T-helper 9 cell (primary cell): ENCODE measurements at places on chromosomes 13 and 19.

DNA sequence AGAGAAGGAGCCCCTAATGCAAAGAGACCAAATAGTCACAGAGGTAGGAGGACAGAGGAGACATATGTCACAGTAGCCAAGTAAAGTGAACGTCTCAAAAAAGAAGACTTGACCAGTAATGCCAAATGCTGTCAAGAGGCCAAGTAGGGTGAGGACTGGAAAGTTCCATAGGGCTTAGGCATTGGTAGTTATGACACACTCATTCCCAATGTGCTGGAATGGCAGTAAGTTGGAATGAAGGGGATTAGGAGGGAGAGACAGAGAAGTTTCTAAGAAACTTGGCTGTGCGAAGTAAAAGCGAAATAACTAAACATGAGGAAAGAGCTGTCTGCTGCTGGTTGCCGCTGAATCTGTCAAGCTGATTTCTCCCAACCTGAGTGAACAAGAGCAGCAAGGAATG, 14.9 kb upstream of the FRY start:
- DNase-seq = no peak

GRCh38 chr19:30303131-30303654, 69.0 kb upstream of the ZNF536 start:
- DNase-seq = no peak

DNA sequence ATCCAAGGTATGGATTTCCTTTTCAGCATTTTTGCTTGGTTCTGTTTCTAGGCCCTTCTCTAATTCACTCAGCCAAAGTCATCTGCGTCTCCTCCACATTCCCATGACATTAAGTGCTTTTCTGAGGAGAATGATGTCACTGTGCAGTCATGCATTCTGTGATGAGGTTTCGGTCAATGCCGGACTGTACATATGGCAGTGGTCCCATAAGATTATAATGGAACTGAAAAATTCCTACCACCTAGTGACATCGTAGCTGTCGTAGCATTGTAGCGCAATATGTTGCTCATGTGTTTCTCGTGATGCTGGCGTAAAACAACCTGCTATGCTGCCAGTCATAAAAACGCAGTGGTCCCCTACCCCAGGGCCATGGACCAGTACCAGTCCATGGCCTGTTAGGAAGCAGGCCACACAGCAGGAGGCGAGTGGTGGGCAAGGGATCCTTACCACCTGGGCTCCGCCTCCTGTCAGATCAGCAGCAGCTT, 63.4 kb upstream of the TNFRSF19 start:
- no peak for DNase-seq

DNA sequence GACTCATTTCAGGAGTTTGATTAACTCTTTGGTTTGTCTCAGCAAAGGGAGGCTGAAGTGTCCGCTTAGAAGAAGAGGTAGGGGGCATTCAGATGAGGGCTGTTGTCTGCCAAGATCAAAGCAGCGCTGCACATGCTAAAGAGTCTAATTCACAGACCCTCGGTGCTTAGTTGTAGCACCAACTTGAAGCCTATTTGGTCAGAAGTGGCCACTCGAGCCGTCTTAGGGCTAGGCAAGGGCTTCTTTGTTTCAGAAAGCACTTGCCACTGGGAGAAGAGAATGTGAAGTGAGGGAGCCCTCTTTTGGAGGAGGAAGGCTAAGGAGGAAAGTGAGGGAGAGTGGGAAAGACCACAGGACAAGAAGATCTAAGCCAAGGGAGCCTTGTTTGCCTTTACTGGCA, 313.4 kb upstream of the TMTC4 start:
- DNase-seq = no peak

- no peak for DNase-seq
Measured at GRCh38 chr13:22126433-22127021, 455.7 kb downstream of the FGF9 start.

DNA sequence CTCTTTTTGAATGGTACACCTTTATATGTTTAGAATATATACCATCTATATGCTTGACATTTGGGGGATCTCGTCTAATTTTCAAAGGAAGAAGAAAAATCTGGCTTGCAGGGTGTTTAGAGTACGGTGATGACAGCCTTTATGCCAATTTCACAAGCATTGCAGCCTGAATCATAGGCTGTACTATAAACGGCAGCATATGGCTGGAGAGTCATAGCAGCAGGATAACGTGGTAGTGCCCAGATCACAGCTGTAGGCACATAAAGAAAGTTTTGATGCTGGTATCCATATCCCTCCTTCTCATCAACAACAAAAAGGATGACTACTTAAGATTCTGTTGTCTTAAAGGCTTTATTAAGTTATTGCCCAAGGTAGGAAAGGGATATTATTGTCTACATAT, 253.0 kb downstream of the PCDH9 start:
- DNase-seq = no peak

DNA sequence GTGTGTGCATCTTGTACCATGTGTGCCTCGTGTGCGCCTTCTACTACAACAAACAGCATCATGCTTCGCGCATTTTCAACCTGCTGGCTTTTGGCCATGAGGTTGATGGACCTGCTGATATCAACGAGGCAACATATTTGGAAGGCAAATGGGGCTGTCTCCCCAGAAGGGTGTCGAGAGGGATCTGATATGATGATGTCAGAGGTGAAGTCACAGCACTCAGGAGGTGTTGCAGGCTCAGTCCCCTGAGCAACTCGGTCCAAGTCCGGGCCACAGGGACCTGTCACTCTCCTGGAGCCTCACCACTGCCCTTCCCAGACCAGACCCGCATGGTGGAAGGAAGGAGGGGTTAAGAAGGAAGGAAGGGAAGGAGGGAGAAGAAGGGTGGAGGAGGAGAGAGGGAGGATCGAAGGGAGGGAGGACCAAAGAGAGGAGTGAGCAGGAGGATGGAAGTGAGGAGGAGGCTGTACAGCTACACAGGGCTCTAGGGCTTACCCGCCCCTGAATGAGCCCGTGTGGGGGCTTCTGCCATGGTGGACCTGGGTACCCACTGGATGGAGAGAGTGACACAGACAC, 6.7 kb upstream of the C13orf46 start:
- DNase-seq = no peak

GRCh38 chr19:49155820-49156346, 687 bp upstream of the HRC start:
- no peak for DNase-seq

DNA sequence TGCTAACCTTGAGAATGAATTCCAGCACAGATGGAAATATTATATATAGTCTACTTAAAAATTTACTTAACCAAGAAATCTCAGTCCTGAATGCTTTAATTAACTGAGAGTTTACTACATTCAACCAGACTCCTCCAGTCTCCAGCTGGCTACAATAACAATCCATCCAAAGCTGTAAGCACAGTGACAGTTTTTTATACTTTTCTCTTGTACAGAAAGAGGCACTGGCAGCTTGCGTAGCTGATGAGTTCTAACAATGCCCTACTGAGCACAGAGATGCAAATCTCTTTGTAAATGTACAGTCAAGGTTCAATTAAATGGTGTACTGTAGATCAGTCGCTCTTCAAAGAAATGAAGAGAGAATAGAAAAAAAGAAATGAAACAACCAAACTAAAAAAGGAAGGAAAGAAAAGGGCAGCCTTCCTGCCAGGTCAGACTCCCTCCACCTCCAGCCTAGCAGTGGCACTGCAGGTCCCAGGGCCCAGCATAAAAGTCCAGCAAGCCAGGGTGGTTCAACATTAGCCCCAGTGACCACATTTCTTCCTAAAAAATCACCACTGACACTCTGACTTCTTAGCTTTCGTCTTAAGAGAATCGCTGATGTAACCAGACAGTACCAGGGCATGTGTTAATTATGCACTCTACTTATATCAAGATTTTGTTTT, 88.4 kb downstream of the SACS start:
- DNase-seq = no peak

- no peak for DNase-seq
Measured at GRCh38 chr19:377801-378581, 31.0 kb downstream of the C2CD4C start.

GRCh38 chr19:18074192-18074591, 12.5 kb downstream of the IL12RB1 start:
- no peak for DNase-seq

GRCh38 chr19:34265221-34265650, 10.9 kb downstream of the GARRE1 start:
- no peak for DNase-seq

DNA sequence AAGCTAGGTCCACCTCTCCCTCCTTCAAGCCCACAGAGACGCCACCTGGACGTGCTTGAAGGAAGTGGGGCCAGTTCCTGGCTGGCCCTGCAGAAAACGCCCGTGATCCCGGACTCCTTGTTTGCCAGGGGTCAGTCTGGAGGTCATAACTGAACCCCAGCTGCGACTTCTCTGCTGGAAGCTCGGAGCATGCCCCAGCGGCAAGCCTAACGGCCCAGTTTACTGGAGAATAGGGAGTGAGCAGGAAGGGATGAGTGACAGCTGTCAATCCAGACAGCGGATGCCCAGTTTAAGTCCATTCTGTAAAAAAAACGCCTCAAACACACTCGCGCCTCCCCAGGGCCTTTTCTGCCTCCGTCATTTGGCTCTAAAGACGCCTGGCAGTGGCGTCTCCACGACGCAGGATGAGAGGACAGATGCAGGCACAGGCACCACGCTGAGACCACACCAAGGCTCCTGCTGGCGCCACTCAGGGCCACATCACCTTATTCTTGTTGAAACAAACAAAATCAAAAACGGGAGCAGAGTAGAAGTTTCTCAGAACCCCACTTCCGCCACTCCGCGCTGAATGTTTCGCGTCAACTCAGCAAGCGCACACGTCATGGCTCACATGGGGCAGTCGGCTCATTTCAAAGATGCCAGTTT, 57.6 kb downstream of the RASA3 start:
- no peak for DNase-seq

GRCh38 chr19:3770136-3770999, 1.7 kb downstream of the RAX2 start:
- no peak for DNase-seq

DNA sequence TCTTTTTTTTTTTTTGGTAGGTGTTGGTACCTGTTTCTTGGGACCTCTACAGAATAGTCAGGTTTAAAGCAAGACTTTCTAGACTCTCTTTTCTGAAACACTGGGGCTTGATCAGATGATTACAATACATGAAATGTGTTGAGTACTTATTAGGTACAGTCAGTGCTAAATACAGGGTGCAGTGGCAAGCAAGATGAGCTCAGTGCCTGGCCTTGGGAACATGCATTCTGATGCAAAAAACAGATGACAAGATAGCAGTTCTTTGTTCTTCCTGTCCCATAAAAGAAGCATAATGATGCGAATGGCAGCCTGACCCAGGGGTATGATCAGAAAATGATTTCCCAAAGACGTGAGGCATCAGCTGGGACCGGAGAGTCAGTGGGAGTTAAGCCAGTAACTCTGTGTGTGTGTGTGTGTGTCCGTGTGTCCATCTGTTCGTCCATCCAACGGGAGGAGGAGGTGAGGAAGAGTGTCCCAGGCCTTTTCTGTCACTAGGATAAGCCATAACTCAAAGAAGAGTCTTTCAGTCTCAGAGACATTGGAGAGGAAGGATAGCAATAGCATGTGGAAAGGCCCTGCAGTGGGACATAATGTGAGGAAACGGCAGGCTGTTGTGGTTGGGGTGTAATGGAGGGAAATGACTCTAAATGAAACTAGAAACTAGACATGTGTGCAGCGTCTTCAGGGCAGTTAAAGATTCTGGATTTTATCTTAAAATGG, 32.2 kb downstream of the SLAIN1 start:
- no peak for DNase-seq

GRCh38 chr13:95955255-95955654, 97.9 kb downstream of the UGGT2 start:
- DNase-seq = no peak

DNA sequence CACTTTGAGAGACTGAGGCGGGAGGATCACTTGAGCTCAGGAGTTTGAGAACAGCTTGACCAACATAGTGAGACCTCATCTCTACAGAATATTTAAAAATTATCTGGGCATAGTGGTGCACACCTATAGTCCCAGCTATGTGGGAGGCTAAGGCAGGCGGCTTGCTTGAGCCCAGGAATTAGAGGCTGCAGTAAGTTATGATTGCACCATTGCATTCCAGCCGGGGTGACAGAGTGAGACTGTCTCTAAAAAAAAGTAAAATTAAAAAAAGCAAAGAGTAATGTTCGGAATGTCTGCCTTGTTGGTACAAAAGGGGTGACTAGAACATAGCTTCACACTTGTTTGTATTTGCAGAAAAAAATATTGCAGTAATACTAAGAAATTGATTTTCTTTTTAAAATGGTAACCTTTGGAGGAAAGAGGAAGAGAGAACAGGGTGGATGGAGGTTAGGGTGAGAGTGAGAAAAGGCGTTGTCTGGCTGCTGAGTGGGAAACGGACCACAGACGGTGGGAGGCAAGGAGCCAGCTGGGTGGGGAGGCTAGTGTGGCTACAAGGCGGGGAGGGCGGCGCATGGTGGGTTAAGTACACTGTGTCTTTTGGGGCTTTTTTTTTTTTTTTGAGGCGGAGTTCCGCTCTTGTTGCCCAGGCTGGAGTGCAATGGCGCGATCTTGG, 10.2 kb downstream of the PPP1R14A start:
- no peak for DNase-seq

DNA sequence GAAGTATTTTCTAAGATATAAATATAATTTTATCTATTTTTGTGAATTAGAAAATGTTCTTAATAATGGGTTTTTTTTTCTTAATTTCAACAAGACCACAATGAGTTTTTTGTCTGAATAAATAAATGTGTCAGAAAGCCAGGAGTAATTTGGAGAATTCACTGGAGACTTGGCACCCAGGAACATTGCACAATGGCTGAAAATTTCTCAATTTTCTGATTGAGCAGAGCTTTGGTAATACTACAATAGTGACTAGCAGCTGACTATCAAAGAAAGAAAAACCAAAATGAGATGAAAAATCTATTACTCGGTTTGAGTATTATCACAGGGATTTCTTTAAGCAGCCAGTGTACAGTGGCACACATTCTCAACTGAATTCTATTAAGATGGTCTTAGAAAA, 394.4 kb upstream of the PCDH20 start:
- DNase-seq = no peak

DNA sequence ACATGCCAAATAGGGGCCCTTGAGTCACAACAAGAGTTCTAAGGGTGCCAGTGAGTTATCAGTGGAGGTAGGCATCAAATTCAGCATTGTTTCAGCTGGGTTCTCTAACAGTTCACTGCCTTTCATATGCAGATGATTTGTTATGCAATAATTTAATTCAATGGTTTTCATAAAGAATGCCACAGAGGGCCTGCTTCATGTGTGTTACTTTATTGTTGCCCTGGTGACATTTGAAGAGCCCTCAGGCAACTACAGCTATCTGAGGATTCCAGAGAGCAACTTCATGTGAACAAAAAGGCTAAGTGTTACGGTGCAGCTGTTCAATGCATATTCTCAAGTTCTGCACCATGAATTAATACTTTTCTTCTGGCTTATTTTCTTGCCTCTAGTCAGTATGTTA, 43.1 kb upstream of the STARD13 start:
- DNase-seq = no peak

GRCh38 chr13:40484974-40485373, 181.5 kb downstream of the FOXO1 start:
- no peak for DNase-seq

DNA sequence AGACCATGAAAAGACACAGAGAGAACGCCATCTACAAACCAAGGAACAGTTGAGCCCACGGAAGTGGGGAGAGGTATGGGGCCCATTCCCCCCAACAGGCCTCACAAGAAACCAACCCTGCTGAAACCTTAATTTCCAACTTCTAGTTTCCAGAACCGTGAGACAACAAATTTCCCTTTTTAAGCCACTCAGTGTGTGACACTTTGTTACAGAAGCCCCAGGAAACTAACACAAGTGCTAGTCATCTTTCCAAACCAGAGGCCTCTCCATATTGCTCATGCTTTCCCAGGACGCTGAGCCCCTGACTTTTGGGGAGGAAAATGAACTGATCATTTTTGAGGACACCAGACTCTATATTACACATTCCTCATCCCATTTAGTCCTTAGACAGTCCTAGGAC, 186.8 kb downstream of the NUFIP1 start:
- DNase-seq = no peak

GRCh38 chr13:63741029-63741813, 2325.6 kb upstream of the PCDH20 start:
- no peak for DNase-seq
